ENCODE measurements at places on chromosomes 12 and 14.

- no peak for DNase-seq
Observed at GRCh38 chr14:54344445-54344844, 52.4 kb upstream of the CDKN3 start.

GRCh38 chr12:21547437-21547836, 21.3 kb downstream of the SPX start:
- no peak for DNase-seq

GRCh38 chr14:70901269-70901668, 6.0 kb upstream of the PCNX1 start:
- no peak for DNase-seq

DNA sequence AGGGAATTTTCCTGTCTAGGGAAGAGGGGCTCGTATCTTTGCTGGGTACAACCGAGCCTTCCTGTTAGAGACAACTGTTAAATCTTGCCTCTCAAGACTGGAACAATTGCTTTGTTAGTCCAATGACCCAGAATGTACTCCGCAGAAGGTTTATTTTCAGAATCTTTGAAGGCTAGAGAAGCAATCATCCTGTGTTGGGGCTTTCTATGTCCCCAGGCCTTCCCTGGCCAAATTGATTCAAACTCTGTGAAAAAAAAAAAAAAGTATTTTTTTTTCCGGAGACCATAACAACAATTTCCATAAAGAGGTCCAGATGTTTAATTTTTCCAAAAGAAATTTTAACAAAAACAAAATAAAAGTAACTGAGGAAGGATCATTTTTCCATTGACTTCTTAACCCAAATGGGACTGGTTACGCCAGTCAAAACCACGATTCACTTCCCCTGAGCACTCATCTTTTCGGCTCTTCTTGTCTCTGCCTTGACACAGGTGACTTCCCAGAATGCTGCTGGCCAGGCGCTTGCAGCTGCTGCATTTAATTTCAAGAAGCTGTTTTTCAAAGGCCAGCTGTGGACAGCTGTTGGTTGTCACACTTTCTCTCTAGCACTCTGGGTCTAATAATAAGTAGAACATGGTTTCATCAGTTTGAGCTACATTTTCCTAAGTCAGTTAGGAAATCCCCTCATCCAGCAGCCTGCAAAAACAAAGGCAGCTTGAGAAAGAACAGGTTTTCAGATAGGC, 81.6 kb upstream of the MANSC4 start:
- no peak for DNase-seq

DNA sequence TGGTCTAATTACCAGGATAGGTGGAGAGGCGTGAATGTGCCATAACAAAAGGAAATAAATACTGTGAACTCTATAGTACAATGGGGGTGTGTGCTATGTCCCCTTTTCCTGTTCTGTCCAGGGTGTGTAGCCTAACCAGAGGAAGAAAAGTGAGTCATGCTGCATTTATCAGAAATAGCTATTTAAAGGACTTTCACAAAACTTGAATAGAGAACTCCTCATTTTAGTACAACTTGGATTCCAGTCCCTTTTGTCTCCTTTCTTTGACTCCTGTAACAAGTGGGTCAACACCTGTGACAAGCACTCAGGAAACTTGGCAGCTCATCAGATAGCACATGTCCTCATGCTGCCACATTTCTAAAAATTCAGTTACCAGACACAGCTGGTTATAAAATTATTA, 123.4 kb downstream of the CCDC91 start:
- no peak for DNase-seq

DNA sequence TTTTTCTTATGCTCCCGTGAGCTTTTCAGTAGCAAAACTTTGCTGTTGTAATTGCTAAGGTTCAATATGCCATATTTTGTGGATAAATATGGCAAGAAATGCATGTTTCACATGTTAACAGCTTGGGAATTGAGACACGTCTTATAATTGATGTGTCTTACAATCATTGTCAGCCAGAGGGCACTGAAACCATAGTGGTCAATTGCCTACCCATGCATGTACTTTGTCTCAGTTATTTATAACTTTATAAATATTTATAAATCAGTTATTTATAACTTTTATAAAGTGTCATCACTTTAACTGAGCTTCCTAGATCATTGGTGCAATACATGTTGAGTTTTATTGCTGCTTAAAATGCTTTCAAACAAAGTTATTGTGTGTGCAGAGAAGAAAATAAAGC, 82.0 kb downstream of the CATSPERB start:
- no peak for DNase-seq

DNA sequence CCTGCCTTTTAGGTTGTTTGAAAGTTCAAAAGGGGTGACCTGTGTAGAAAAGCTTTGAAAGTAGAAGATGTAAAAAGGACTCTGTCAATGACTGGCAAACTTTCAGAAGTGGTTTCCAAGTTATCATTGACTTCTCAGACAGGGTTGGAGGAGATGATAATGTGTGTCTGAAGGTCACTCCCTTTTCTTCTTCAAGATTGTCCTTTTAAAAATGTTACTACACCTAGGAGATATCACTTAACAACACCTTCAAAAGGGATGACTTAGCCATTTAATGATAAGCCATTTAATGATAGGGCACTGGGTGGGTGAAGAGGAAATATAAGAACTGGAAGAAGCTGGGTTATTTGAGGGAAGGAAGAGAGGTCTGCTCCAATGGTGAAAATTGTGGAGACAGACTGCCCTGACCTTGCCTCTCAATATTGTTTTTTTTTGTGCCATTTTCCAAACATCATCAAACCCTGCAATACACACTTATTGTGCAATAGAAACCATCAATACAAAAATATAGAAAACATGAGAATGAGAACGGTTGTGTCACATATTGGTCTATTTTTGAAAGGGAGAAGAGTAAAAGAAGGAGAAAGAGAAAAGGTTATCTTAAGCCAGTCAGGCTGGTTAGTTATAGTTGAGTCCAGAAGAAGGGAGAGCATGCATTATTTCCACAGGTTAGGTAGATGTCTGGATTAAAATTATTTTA, 38.8 kb downstream of the BEST3 start:
- DNase-seq: no peak

GRCh38 chr12:74043343-74043742, 494.3 kb upstream of the ATXN7L3B start:
- DNase-seq: no peak

Measured in upper lobe of right lung (tissue), 1 donor.